ENCODE measurements at places on chromosomes 1 and 21.
A peak's percentile ranks its signal among the peaks of the same experiment; 100 is the strongest.

DNA sequence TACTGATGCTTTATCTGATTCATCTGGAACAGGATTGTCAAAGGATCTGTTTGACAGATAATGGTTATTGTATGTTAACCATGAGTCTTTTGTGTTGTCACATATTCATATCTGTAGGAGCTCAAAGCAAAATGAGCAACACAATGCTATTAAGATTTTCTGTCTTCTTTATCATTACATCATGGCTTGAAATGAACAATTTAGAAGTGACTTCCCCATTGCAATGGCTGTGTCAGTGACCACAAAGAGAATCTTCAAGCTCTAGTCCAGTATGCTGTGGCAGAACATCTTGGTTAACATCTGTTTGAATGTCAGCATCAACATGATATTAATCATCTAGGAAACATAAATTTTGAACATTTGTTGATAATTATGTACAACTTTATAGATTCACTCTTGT, 1148.5 kb downstream of the PLA2G4A start:
- no peak for DNase-seq

DNA sequence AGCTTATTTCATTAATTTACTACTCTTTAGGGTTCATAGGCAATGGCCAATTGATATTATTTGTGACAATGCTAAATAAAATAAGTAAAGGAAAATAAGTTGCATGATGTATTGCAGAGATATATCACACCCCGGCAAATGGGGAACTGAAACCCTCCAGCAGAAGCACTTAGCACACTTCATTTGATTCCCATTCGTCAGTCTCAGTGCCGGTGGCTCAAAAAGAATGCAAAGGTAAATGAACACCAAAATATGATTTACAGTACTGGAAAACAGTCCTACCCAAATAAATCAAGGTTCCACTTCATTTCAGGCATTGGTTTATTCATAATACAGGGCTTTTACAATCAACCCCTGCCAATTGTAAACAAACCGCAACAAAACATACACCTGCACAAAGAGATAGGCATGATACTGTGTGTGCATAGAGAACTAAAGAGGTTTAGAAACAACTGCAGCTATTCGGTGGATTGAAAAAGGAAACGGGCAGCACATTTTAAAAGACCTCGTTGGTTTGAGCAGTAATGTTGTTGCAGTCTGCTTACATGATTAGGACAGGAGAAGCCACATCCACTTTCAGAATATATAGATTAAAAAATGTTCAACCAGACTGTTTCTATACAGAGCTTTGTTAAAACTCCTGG, 1019.2 kb downstream of the TTLL7 start:
- no peak for DNase-seq

GRCh38 chr21:20016435-20017005, 981.7 kb upstream of the NCAM2 start:
- DNase-seq, result no peak

DNA sequence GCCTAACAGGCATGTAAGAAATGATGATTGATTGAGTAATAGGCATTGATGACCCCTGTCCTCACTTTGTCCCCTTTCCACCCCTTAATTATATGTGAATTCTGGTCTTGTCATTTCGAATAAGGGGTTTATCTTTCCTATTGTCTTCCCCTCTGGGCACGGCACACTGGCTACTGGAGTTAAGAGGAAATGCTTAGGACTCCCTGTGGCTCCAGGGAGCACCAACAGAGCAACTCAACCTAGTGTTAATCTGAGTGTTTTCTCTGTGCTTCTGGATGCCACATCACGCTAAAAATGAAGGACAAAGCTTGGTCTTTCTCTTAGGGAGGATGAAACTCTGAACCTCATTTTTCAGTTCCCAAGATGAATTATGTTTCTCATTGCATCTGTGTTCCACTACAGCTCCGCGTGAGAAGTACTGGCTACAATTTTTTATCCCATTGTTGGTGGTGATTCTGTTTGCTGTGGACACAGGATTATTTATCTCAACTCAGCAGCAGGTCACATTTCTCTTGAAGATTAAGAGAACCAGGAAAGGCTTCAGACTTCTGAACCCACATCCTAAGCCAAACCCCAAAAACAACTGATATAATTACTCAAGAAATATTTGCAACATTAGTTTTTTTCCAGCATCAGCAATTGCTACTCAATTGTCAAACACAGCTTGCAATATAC, 5.3 kb downstream of the FCER1A start:
- no peak for DNase-seq

DNA sequence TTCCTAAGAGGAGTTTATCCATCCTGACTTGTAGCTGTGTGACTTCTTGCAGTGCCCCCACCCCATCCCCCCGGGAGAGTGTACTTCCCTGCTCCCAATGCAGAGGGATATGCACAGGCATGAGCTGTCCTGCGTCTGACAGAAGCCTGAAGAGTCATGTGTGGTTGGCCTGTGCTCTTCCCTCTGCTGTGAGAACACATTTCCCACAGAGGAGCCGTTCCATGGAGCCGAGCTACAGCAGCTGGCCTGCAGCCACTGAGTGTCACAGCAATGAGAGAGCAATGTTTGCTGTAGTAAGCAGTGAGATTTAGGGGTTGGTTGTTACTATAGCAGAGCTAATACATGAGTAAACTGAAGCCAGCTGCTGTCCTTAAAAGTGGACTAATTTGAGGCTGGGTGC, 22.0 kb downstream of the PARS2 start:
- no peak for DNase-seq

- no peak for DNase-seq
These were observed 156.5 kb upstream of the ZNF648 start for GRCh38 chr1:182217967-182218366.

GRCh38 chr1:182195733-182196132, 134.2 kb upstream of the ZNF648 start:
- DNase-seq, result no peak

GRCh38 chr1:229759037-229759435, 133.0 kb downstream of the URB2 start:
- DNase-seq, result no peak

DNA sequence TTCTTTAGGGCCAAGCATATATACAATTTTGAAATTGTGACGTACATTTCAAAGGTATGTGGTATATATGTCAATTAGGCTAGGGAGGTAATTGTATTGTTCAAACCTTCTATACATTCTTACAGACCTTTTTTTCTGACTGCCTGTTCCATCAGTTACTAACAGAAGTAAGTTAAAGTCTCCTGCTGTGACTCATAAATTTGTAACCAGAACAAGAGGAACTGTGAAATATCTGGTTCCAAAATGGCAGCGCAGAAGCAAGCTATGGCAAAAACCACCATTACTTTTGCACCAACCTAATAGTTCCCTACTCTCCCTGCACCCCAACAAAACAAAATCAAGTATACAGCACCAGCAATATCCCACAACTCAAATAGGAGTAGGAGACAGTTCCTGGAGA, 93.6 kb downstream of the ENAH start:
- DNase-seq, result no peak

DNA sequence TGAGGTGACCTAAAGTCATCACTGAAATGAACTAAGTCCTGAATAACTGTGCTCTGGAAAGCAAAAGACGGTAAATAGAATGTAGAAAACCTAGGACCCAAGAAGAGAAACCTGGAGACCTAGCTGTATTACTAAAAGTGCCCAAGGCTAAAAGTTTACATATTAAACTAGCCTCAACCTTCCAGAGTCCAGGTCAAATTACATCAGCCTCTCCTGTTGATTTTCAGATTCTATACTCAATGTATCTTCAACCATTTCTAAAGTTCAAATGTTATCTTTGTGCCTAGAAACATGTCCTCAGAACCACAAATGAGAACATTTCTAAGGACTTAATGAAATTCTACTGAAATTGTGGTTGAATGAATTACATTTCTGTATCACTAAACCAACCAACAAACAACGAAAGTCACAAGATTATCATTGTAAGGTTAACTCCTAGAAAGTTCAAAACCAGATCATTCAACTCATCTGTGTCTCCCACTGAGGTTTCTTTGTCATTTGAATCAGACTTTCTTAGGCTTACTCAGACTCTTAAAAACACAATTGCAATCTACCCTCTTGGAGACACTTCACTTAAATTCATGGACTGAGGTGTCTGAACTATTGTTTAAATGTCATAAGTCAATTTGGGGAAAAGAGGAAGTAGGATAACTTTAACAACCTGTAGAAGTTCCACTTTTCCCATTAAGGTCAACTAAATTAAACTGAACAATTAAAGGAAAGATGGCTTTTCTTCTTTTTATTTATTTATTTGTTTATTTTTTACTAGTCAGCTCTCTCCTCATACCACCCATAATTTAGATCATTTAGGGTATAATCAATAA, 207.7 kb downstream of the BARHL2 start:
- DNase-seq, result no peak

GRCh38 chr1:63127376-63127775, 195.0 kb upstream of the FOXD3 start:
- DNase-seq, result no peak

- DNase-seq, result no peak
These were observed 89.7 kb upstream of the HMCN1 start for GRCh38 chr1:185644531-185644930.

GRCh38 chr1:224726441-224727182, 110.5 kb downstream of the CNIH3 start:
- no peak for DNase-seq

DNA sequence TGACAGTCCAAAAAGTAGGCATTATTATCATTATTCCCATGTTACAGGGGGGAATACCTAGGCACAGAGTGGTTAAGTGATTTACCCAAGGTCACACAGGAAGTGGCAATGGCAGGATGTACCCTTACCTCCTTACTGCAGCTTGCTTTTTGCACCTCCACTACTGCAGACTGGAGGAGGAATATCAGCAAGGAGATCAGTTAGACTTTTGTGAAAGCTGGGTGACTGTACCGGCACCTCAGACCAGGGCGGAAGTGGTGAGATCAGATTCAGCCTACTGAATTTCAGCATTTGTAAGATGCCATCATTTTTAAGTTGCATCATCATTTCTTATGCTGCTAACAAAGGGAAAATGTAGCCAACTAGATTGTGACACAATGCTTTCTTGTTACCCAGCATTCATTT, 4.5 kb downstream of the ADARB1 start:
- DNase-seq, result no peak

- no peak for DNase-seq
These were observed 120.7 kb downstream of the ITSN1 start for GRCh38 chr21:33762803-33763581.

DNA sequence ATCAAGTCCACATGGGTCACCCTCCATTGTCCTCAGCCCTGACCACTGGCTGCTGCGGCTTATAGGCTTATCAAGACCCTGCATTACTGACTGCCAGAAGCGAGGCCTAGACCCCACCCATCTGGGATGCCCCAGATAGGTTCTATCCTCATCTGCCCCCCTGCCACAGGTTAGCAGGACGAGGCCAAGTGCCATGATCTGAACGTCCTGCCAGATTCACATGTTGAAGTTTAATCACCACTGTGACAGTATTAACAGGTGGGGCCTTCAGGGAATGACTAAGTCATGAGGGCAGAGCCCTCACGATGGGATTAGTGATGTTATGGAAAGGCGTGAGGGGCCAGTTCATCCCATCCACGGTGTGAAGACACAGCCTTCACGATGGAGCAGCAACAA, 6.2 kb upstream of the CPLANE2 start:
- peak; percentile 44 for DNase-seq

DNA sequence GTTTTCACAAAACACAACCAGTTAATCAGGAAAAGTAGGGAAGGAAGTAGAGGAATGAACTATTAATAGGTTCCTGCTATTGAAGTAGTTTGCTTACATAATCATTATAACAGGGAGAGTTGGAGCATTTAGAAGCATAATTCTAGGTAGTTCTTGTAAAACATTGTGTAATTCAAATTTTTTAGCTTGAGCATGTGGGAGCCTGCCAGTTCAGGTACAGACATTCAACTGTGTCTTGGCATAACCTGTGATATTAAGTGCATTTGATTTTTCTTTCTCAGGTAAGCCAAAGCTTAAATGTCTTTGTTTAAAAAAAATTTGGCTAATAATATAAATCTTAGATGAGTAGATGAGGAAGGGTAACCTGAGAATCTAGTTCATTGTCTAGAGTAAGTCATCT, 3.4 kb downstream of the YTHDF2 start:
- DNase-seq, result no peak

GRCh38 chr1:161954050-161954449, 69.6 kb downstream of the OLFML2B start:
- no peak for DNase-seq
